ENCODE measurements at places on chromosomes 6 and 20. TPM values are rescaled to one million over a fixed set of nuclear protein-coding genes. Genes with fewer than 3 reads are reported as not detected.

The CCDC167 gene
- 39.6 TPM for total RNA-seq

The IRF4 gene
- total RNA-seq, result 1.1 TPM

- DNase-seq, result peak; percentile 90
These were observed 16.4 kb upstream of the KIFC1 start for GRCh38 chr6:33375143-33375671.

DNA sequence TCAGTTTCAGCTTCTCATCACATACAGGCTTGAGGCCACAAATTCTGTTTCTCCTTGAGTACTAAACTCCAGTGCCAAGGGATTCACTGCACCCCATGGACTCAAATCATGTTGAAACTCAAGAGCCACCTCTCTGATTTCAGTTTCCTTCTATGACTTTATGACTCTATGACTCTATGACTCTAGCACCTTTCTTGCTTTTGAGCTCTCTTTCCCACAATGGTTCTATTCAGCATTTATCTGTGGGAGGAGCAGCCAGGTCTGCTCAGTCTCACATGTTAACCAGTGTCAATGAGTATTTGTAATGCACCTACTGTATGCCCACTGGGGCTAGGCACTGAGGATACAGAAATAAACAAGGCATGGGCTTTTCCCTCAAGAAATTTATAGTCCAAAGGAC, 14.6 kb upstream of the SLC22A2 start:
- DNase-seq, result no peak

DNA sequence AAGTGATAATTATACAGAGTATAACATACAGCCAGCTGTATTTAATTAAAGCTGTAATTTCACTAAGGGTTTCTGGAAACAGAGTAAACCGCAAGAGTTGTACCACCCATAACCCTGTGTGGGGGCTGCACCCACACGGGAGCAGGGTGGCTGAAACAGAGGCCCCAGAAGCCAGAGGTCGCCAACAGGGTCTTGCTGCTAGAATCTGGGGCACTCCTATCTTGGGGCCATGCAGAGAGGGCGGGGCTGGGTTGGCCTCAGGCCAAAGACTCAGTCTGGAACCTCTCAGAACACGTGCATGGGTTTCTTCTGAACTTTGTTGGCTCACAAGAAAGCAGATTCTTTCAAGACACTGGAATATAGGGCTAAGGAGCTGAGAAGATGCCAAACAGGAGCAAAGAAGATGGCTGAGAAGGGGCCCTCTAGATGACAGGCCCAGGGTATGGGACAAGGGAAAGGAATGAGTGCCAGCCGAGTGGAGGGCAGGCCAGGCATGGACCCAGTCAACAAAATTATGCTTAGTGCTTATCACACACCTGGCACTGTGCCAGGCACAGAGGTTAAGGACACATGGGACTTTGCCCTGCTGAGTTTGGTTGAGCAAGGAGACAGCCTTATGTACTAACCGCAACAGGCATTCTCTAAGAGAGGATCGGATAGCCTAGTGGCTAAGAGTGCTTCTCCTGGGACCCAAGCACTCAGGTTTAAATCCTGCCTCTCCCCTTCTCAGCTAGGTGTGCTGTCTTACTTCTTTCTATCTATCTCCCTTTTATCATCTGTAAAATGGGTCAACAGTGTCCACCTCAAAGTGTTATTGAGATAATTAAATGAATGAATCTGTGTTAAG, 96.6 kb upstream of the FOXP4 start:
- no peak for DNase-seq

GRCh38 chr6:3506751-3507383, 50.0 kb upstream of the SLC22A23 start:
- DNase-seq, result no peak

GRCh38 chr20:33812908-33813462, 1.8 kb downstream of the CHMP4B start:
- DNase-seq, result no peak

Data from right atrium auricular region (tissue), 2 donors.